Ascending aorta (tissue), 2 donors: ENCODE measurements at places on chromosomes 3 and 15. TPM values are rescaled to one million over a fixed set of nuclear protein-coding genes. Genes with fewer than 3 reads are reported as not detected.
A peak's percentile ranks its signal among the peaks of the same experiment; 100 is the strongest.

- no peaks in the 10 kb centered on the region for H3K27me3 ChIP-seq
- no peak overlapping the region for H3K27ac ChIP-seq
- H3K4me1 ChIP-seq = no peaks in the 10 kb centered on the region
- H3K36me3 ChIP-seq = no peaks in the 10 kb centered on the region
- DNase-seq = no peak
Observed at GRCh38 chr3:174294616-174295015, 564.5 kb upstream of the NAALADL2 start.

SETMAR gene
- 13.6 TPM for total RNA-seq

PLA2G4E gene
- not detected for total RNA-seq

GRCh38 chr3:124854009-124854408 lies 33.2 kb downstream of the ITGB5 start:
- no peaks in the 10 kb centered on the region for H3K27me3 ChIP-seq
- peaks cover 46% of the 10 kb centered on the region for H3K4me1 ChIP-seq
- H3K36me3 ChIP-seq = peaks cover 6% of the 10 kb centered on the region
- H3K27ac ChIP-seq = no peak overlapping the region
- no peak for DNase-seq

DNA sequence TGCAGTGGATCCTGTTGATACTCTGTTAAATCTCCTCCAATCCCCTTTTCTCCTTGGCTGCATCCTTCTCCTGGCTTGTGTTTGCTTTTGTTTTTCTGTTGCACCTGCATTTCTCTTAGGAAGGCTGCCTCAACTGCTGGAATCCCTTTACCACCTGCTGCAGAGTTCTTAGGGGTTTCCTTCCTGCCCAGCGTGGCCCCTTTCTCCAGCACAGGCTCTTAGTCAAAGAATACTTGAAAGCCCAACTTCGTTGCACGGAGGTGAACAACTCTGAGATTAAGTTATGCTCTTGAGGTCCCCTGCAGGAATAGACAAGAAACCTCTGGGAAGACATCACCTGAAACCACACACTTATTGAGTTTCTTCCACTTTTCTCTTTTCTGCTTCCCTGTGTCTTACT lies 121.6 kb upstream of the GRM7 start:
- no peaks in the 10 kb centered on the region for H3K27me3 ChIP-seq
- DNase-seq = no peak
- H3K27ac ChIP-seq = no peak overlapping the region
- no peak overlapping the region for H3K4me3 ChIP-seq
- no peaks in the 10 kb centered on the region for H3K4me1 ChIP-seq

GRCh38 chr3:124174910-124175874 lies 183.3 kb upstream of the ROPN1 start:
- H3K4me3 ChIP-seq = no peak overlapping the region
- no peaks in the 10 kb centered on the region for H3K27me3 ChIP-seq
- no peaks in the 10 kb centered on the region for H3K4me1 ChIP-seq
- no peak overlapping the region for H3K27ac ChIP-seq
- DNase-seq = no peak

ILDR1 gene
- total RNA-seq = not detected

DNA sequence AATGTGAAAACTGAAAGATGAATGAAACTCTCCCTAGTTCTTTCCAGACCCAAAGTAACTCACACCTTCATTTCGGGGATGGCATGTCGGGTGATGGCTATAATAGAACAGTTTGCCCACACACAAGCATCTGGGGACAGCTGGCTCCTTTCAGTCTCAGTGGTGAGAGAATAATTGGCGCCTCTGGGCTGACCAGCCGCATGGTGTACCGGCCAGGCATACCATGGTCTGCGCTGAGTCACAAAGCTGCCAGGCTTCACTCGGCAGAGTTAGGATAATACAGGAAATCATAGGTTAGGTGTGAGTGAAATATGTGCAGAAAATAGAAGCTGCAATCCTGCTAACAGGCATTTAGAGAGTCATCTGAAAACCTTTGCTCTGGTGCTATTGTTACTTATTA lies 80.4 kb upstream of the IGF1R start:
- H3K4me3 ChIP-seq = no peak overlapping the region
- no peak for DNase-seq
- H3K4me1 ChIP-seq = no peaks in the 10 kb centered on the region
- H3K36me3 ChIP-seq = no peaks in the 10 kb centered on the region
- H3K27me3 ChIP-seq = no peaks in the 10 kb centered on the region
- no peak overlapping the region for H3K27ac ChIP-seq

OCA2 gene
- total RNA-seq = 1.2 TPM

DNA sequence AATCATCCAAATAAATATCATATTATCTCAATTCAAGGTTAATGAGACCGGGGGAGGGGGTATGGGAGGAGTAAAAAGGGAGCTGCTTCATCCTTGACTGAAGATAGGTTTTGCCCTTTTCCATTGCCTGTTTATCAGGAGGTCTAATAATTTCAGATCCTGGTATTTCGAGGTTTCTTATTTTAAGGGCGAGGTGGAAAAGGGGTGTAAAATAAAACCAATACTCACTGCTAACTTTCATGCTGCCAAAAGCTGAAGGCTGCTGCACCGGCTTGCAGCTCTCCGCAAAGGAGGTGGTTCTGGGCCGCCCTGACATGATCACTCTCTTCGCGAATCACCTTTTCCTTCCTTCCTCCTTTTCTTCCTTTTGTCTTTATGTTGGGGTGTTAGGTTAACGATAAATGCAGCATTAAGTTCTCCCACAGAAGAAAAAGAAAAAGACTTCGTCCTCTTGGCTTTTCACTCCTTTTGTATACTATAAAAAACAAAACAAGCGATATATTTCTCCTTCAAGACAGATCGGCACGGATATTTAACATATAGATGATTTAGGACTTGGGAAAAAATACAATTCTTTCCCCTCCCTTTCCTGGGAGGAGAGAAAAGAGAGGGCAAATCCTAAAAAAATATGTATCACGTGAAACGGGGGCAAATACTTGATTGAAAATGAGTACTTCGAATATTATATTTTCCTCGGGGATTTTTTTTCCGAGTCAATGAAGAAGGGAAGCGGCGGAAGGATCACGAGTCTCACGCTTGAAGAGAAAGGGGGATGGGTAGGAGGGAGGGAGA lies 932 bp downstream of the GSK3B start:
- DNase-seq = no peak

- H3K36me3 ChIP-seq = peaks cover 2% of the 10 kb centered on the region
- H3K27ac ChIP-seq = no peak overlapping the region
- no peak overlapping the region for H3K4me3 ChIP-seq
- DNase-seq = no peak
- no peaks in the 10 kb centered on the region for H3K27me3 ChIP-seq
Observed at GRCh38 chr3:94008253-94008652, 20.1 kb downstream of the STX19 start.

DNA sequence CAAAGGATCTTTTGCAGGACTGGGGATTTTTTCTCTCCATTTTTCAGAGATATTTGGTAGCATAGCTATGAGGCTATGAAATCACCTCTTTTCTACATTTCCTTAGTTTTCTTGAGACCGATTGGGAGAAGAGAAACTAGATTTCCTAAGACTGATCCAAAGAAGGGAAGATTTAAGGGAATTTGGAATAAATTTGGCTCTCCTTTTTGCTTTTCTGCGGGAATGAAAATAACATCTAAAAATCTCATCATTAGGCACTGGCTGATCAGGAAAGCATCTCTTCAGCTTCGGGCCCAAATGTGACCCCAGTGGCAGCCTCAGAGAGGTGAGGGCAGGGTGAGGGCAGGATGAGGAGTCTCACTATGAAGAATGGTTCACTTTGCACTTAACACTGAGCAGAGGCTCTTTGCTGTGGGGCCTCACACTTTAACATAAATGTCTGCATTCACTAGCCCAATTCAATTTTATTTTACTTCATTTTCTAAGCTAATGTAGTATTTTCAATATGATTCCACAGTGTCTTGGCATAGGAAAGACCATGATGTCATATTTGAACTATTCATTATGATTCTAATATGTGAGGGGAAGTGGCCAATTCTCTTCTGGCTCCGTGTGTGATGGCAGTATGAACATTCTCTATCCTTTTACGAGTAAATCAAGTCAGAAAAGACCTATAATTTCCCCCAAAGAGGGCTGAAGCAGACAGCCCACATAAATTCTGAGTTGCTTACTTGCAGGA lies 193.2 kb downstream of the MEX3B start:
- H3K27ac ChIP-seq = no peak overlapping the region
- H3K4me3 ChIP-seq = no peak overlapping the region
- DNase-seq = no peak

LMOD3 gene
- total RNA-seq = not detected

DNA sequence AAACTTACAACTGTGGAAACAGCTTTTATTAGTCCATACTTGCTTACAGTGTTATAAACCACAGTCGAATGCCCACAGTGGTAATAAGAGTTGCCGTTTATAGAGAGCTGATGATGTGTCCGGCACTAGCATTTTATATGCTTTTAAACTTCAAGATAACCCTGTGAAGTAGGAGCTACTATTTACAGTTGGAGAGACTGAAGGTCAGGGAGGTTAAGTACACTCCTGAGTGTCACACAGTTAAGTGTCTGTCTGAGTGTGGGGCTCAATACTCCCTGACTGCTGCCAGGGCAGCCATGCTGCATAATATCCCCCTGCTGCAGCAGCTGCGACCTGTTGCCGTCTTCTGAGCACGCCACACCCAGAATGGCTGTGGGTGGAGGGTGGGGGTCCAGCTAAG lies 89.9 kb upstream of the TNFAIP8L3 start:
- H3K36me3 ChIP-seq = no peaks in the 10 kb centered on the region
- H3K27ac ChIP-seq = no peak overlapping the region
- no peak overlapping the region for H3K4me3 ChIP-seq
- DNase-seq = no peak
- no peaks in the 10 kb centered on the region for H3K27me3 ChIP-seq

DNA sequence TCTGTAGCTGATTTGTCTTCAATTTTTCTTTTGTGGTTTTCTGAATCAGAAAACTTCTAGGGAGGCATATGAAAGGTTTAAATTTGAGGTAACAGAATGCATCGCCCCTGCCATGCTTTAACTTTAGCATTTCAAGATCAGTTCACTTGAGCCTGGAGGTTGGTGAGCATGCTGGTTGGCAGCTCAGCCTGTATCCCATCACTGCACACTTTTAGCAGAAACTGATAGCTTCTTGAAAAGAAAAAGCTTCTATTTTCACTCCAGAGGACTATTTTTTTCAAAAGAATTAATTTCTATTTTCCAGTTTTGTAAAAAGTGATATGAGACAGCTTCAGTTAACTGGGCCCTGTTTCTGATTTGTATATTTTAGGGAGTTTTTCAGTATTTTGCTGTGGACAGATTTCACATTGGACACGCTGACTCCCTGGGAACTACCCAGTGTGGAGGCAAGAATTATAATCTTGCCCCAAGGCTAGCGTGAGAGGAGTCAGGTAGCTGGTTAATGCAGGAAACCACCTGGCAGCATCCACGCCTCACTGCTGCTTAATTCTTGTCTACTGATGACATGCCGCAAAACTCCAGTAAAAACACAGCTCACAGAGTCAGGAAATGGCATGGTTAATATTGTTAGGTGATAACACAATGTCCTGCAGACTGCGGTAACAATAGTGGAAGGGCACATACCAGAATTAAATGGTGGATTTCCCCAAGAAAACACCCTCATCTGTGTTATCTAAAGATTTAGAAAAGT lies 71.4 kb downstream of the DUT start:
- H3K27ac ChIP-seq = no peak overlapping the region
- no peaks in the 10 kb centered on the region for H3K27me3 ChIP-seq
- H3K4me3 ChIP-seq = no peak overlapping the region
- no peaks in the 10 kb centered on the region for H3K36me3 ChIP-seq
- DNase-seq = no peak

- H3K4me3 ChIP-seq = peak overlapping the region; percentile 60
- H3K4me1 ChIP-seq = peaks cover 35% of the 10 kb centered on the region
- no peaks in the 10 kb centered on the region for H3K36me3 ChIP-seq
- H3K27me3 ChIP-seq = no peaks in the 10 kb centered on the region
Observed at GRCh38 chr3:10010878-10011465, 15.3 kb upstream of the FANCD2 start.

GRCh38 chr3:197750858-197751737 lies 1.4 kb downstream of the FYTTD1 start:
- peak overlapping the region; percentile 95 for H3K4me3 ChIP-seq
- DNase-seq = peak; percentile 37
- H3K27ac ChIP-seq = peak overlapping the region; percentile 96
- peaks cover 17% of the 10 kb centered on the region for H3K4me1 ChIP-seq
- no peaks in the 10 kb centered on the region for H3K36me3 ChIP-seq
- H3K27me3 ChIP-seq = no peaks in the 10 kb centered on the region

CYP1A2 gene
- total RNA-seq = not detected

GRCh38 chr15:47727676-47728075 lies 10.4 kb downstream of the SEMA6D start:
- DNase-seq = no peak
- H3K36me3 ChIP-seq = no peaks in the 10 kb centered on the region
- no peak overlapping the region for H3K4me3 ChIP-seq
- peaks cover 33% of the 10 kb centered on the region for H3K4me1 ChIP-seq
- no peak overlapping the region for H3K27ac ChIP-seq

ADGRG7 gene
- not detected for total RNA-seq

DNA sequence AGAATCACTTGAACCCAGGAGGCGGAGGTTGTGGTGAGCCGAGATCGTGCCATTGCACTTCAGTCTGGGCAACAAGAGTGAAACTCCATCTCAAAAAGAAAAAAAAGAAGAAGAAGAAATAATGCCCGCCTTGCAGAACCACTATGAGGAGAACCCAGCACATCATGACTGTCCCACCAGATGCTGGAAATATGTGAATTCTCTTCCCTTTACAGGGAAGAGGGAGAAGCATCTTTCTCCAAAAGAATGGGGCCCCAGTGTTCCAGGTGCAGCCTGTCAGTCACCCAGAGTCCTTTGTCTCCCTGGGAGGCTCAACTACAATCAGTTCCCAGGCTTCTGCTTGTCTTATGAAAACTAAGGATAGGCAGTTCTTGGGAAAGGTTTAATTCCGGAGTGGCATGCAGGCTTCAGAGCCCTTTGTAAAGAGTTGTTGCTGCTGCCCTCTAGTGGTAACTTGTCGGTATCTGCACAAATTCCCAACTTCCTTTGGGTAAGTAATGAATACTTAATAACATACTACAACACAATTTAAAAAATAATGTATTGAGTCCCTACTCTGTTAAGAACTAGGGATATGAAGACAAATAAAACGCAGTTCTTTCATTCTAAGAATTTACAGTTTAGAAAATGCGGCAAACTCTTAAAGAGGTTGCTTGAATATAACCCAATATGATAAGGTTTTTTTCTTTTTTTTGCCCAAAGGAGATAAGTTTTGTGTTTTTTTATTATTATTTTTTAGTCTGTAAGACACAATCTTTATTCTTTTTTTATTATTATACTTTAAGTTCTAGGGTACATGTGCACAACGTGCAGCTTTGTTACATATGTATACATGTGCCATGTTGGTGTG lies 18.6 kb upstream of the TICRR start:
- DNase-seq = no peak
- no peaks in the 10 kb centered on the region for H3K4me1 ChIP-seq
- no peak overlapping the region for H3K4me3 ChIP-seq
- no peak overlapping the region for H3K27ac ChIP-seq
- H3K27me3 ChIP-seq = no peaks in the 10 kb centered on the region
- no peaks in the 10 kb centered on the region for H3K36me3 ChIP-seq

GRCh38 chr15:58070801-58071418 lies 5.4 kb upstream of the ALDH1A2 start:
- no peak overlapping the region for H3K4me3 ChIP-seq
- no peaks in the 10 kb centered on the region for H3K27me3 ChIP-seq
- H3K36me3 ChIP-seq = no peaks in the 10 kb centered on the region
- no peak for DNase-seq
- no peak overlapping the region for H3K27ac ChIP-seq
- no peaks in the 10 kb centered on the region for H3K4me1 ChIP-seq
